ENCODE measurements at places on chromosomes 5 and 9. TPM values are rescaled to one million over a fixed set of nuclear protein-coding genes. Genes with fewer than 3 reads are reported as not detected.

DNA sequence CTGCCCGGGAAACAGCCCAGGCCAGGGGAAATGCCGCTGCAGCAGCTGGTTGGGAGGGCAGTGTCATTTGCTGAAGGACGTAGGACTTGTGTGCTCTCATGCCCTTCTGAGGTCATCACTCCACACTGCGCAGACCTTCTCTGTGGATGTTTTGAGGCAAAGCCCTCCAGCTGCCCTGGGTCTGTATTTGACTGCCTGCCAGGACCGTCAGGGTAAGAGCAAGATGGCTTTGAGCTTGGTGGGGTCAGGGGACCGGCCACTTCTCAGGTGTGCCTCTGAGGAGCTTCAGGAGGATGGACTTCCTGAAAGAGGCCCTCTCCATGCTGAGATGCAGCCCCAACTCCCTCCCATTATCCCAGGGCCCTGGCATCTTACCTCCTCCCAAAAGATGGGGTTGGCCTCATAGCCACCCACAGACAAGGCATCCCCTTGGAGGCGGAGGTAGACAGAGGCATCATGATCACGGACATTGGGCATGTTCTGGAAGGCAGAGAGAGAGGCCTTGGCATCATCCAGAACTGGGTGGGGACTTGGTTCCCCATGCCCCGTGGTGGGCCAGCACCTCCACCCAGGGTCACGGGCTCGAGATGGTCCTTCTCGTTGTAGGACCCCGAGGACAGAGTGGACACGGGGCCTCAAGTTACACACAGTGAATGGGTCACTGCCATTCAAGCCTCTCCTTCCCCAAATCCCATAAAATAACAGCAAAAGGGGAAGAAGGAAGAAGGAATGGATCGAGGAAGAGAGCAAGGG lies 19.4 kb downstream of the SARDH start:
- DNase-seq: peak; percentile 23

The NREP gene
- total RNA-seq: 38.6 TPM

The GRXCR2 gene
- total RNA-seq: 3.8 TPM

- DNase-seq: no peak
Observed at GRCh38 chr5:84255315-84255714, 129.4 kb downstream of the EDIL3 start.

GRCh38 chr5:94558028-94558427 lies 60.4 kb downstream of the KIAA0825 start:
- DNase-seq: no peak

The ADAMTSL2 gene
- 5.1 TPM for total RNA-seq

- peak; percentile 59 for DNase-seq
Observed at GRCh38 chr9:124216474-124217176, 41.1 kb upstream of the NEK6 start.

The TMEM171 gene
- not detected for total RNA-seq

The ZSWIM6 gene
- total RNA-seq: 8.0 TPM

- no peak for DNase-seq
Observed at GRCh38 chr5:16842896-16843295, 93.2 kb downstream of the MYO10 start.

The NEURL1B gene
- total RNA-seq: 32.0 TPM

The FOXD4L6 gene
- total RNA-seq: not detected

DNA sequence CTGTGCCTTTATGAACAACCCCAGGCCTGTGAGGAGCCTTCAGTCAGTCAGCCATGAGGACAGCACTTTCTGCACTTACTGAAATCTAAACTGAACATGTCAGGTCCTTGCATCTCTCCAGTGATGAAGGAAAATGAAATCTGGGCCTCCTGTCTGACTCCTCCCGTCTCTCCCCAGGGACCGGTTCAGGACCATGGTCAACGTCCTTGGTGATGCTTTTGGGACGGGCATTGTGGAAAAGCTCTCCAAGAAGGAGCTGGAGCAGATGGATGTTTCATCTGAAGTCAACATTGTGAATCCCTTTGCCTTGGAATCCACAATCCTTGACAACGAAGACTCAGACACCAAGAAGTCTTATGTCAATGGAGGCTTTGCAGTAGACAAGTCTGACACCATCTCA lies 77.0 kb upstream of the PLPP6 start:
- DNase-seq: no peak
